ENCODE measurements at places on chromosomes 12 and 14. TPM values are rescaled to one million over a fixed set of nuclear protein-coding genes. Genes with fewer than 3 reads are reported as not detected.

DNA sequence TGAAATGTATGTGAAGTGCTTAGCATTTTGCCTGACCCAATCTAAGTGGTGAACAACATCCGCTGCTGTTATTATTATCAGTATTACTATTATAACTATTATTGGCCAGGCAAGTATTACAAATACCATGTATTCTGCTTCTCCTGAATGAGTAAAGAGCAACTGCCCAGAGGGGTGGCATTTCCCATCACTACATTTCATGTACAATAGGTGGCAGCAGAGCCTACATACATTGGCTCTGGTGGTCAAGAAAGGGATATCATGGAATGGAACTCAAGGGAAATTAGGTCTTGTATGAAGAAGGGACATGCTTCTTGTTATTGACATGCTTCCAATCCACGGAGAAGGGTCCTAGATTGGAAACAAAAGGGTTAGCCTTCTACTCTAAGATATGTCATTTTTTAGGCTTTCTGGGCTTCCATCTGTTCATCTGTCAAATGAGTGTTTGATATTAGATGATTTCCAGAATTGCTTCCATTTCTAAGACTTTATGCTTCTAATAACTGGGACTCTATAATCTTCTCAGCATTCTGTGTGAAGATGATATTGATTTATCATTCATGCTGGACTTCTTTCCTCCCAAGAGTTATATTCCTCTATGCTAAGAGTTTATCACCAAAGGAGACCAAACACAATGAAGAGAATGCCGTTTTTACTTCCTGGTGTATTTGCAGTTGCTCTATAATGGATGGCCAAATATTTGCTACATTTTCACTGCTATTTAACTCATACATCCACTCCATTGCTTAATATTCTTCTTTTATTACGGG is 239.1 kb downstream of the SSPN start:
- H3K27ac ChIP-seq: no peak overlapping the region
- no peak overlapping the region for H3K4me3 ChIP-seq
- no peaks in the 10 kb centered on the region for H3K27me3 ChIP-seq
- H3K4me1 ChIP-seq: no peaks in the 10 kb centered on the region
- H3K36me3 ChIP-seq: no peaks in the 10 kb centered on the region
- no peak for DNase-seq

- no peaks in the 10 kb centered on the region for H3K36me3 ChIP-seq
- H3K4me3 ChIP-seq: no peak overlapping the region
- DNase-seq: no peak
- H3K27ac ChIP-seq: no peak overlapping the region
These were observed 271.9 kb upstream of the PDE3A start for GRCh38 chr12:20096430-20096829.

- H3K4me3 ChIP-seq: no peak overlapping the region
- DNase-seq: no peak
- H3K27ac ChIP-seq: no peak overlapping the region
- H3K27me3 ChIP-seq: no peaks in the 10 kb centered on the region
These were observed 259.0 kb downstream of the EGLN3 start for GRCh38 chr14:33691907-33692306.

- no peaks in the 10 kb centered on the region for H3K36me3 ChIP-seq
- peaks cover 31% of the 10 kb centered on the region for H3K27me3 ChIP-seq
- no peak overlapping the region for H3K27ac ChIP-seq
- H3K4me3 ChIP-seq: no peak overlapping the region
- no peak for DNase-seq
These were observed 68.5 kb upstream of the BEGAIN start for GRCh38 chr14:100655741-100656085.

DNA sequence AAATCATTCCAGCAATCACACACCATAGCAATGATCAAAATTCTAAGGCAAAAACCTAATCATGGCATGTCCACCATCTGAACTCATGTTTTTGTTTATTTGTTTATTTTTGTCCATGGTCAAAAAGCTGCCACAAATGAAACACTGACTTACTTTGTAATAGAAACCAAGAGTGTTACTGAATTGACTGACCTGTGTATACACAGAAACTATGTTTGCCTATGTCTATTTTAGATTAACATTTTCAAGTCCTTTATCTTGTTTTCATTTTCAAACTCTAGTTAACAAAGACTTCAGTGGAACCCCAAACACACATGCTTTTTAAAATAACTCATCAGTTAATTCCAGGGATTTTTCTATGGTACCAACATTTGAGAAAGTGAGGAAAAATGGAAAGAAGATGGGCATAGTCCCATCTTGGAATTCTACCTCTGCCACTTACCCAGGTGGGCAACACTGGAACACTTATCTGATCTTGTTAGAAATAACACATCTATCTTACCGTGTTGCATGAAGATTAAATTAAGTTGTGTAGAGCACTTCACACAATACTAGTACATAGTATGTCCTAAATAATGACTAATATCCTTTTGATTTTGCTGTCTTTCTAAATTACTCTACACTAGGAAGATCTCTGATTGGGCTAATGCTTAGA is 6.4 kb downstream of the LUM start:
- H3K4me3 ChIP-seq: no peak overlapping the region
- no peak for DNase-seq
- H3K36me3 ChIP-seq: no peaks in the 10 kb centered on the region
- H3K27me3 ChIP-seq: peaks cover 7% of the 10 kb centered on the region
- no peak overlapping the region for H3K27ac ChIP-seq

DNA sequence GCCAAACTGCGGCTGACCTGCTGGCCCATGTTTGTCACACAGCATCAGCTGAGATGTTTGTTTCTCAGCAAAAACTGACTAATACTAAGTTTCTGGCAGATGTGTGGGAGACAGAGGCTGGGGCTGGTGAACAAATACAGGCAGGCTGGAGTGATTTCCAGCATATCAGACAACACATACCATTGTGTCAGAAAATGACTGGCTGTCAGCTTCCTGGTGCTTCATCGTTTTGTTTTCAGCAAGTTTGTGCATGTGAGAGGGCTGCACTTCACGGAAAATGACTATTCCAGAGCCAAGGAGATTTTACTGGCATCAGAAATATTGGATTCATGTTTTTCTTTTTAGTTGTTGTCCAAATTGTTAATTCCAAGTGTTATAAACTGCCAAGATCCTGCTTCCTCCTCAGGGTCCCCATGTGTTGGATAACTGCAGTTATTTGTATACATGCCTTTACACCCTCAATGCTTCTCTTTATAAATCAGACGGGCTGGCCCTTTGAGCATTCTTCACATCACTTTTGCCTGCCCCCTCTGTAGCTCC is 145.7 kb downstream of the GALC start:
- H3K4me3 ChIP-seq: no peak overlapping the region
- H3K27ac ChIP-seq: no peak overlapping the region
- DNase-seq: no peak
- H3K36me3 ChIP-seq: no peaks in the 10 kb centered on the region
- no peaks in the 10 kb centered on the region for H3K4me1 ChIP-seq
- peaks cover 4% of the 10 kb centered on the region for H3K27me3 ChIP-seq

GRCh38 chr12:124233846-124234640 is 60.9 kb upstream of the RFLNA start:
- H3K27me3 ChIP-seq: peaks cover 12% of the 10 kb centered on the region
- no peak overlapping the region for H3K4me3 ChIP-seq
- no peaks in the 10 kb centered on the region for H3K4me1 ChIP-seq
- H3K36me3 ChIP-seq: no peaks in the 10 kb centered on the region

DNA sequence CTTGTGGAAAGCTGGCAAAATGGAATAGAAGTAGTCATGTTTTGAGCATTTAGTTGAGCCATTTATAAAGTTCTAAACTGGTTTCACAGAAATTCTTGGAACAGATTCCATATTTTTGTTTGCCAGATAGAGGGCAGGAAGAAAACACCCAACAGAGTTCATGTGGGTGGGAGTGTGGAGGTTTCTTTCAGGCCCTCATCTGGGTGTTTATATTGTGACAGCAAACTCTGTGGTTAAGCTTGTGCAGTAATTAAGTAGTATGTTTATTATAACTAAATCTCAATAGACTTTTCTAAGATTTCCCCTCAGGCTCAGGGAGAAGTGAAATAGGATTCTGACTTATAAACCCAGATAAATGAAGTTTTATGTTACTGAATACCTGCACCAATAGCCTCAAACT is 57.4 kb downstream of the SPPL3 start:
- H3K36me3 ChIP-seq: no peaks in the 10 kb centered on the region
- no peak overlapping the region for H3K4me3 ChIP-seq
- peaks cover 32% of the 10 kb centered on the region for H3K4me1 ChIP-seq
- no peaks in the 10 kb centered on the region for H3K27me3 ChIP-seq

GRCh38 chr14:77579065-77579464 is 37.4 kb downstream of the SPTLC2 start:
- DNase-seq: no peak
- H3K4me1 ChIP-seq: peaks cover 26% of the 10 kb centered on the region
- H3K36me3 ChIP-seq: peaks cover 24% of the 10 kb centered on the region
- no peaks in the 10 kb centered on the region for H3K27me3 ChIP-seq
- H3K27ac ChIP-seq: peak overlapping the region; percentile 22

DNA sequence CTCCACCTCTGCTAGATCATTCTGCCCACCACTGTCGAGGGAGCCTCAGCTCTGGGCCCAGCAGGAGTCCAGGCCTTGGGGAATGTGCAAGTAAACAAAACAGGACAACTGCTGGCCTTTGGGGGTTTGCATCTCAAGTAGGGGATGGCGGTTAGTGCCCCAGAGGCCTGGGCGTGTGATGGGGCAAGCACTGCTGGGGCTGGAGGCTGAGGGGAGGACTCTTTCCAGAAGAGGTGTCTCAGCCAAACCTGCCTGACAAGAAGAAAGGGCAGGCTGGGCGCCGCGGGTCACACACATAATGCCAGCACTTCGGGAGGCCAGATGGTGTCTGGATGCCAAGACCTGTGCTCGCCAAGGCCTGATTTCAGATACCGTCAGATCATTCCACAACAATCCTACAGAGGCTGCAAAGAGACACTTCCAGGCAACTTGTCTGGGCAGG is 8.6 kb upstream of the ALDH2 start:
- peaks cover 7% of the 10 kb centered on the region for H3K27me3 ChIP-seq
- DNase-seq: no peak
- peak overlapping the region; percentile 48 for H3K27ac ChIP-seq
- peaks cover 33% of the 10 kb centered on the region for H3K4me1 ChIP-seq

GRCh38 chr14:53741479-53742232 is 215.0 kb downstream of the BMP4 start:
- no peaks in the 10 kb centered on the region for H3K36me3 ChIP-seq
- no peak overlapping the region for H3K27ac ChIP-seq
- no peak for DNase-seq
- H3K27me3 ChIP-seq: no peaks in the 10 kb centered on the region
- no peak overlapping the region for H3K4me3 ChIP-seq
- no peaks in the 10 kb centered on the region for H3K4me1 ChIP-seq

DNA sequence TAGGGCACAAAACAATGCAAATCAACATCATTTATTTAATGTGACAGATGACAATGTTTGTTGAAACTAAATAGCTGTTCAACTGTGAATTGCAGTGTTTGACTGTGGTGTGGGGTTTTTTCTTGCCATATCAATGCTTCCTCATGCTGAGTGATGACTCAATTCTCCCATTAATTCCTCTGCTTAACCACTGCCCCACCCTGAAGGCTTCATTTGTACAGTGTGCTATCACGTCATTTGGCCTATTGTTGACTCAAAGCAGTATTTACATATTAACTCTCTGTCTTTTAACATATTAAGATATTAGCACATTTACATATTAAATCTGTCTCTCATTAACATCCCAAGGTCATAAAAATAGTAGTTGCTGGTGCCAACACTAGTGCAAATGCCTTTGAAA is 164.8 kb upstream of the NRXN3 start:
- peaks cover 4% of the 10 kb centered on the region for H3K36me3 ChIP-seq
- H3K4me1 ChIP-seq: peaks cover 15% of the 10 kb centered on the region
- H3K27ac ChIP-seq: no peak overlapping the region
- no peak overlapping the region for H3K4me3 ChIP-seq
- peaks cover 17% of the 10 kb centered on the region for H3K27me3 ChIP-seq

DNA sequence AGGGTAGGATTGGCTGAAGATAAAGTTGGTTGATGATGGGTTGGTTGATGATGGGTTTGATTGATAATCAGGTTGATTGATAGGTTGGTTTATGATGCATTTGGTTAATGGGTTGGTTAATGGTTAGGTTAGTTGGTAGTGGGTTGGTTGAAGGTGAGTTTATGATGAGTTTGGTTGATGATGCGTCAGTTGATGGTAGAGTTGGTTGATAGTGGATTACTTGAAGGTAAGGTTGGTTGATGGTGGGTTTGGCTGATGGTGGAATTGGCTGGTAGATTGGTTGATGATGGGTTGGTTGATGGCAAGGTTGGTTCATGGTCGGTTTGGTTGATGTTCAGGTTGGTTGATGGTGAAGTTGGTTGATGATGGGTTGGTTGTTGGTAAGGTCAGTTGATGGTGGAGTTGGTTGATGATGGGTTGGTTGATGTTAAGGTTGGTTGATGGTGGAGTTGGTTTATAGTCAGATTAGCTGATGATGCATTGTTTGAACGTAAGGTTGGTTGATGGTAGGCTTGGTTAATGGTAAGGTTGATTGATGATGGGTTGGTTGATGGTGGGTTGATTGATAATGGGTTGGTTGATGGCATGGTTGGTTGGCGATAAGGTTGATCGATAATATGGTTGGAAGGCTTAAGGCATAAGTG is 146.4 kb downstream of the ADGRD1 start:
- no peaks in the 10 kb centered on the region for H3K27me3 ChIP-seq
- H3K4me3 ChIP-seq: no peak overlapping the region
- no peak overlapping the region for H3K27ac ChIP-seq
- peak; percentile 3 for DNase-seq
- H3K36me3 ChIP-seq: no peaks in the 10 kb centered on the region

DNA sequence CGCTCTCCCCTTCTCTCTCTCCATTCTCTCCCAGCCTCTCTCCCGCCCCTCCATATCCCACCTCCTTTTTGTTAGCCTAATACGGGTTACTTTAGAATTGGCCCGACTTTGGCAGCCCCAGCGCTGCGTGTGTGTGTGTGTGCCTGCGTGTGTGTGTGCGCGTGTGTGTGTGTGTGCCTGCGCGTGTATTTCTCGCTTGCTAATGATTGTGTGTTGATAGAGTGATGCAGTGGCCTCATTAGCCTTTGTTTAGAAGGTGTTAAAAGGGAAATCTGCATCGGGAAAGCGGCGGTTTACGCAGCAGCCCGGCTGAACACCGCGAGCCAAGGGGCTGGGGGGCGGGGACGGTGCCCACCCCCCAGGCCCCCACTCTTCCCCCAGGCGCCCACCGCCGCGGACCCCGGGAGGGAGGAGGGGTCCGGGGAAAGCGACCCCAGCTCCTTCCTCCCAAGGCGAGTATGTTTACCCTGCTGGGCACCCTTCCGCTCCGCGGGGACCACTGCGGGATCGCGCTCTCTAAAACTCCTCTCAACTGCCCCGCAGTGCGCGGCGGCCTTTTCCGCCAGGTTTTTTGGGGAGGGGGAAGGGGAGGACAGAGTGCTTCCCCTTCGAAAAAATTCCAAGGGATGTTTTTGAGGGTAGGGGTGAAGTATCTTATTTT is 6.8 kb upstream of the LHX5 start:
- H3K36me3 ChIP-seq: peaks cover 3% of the 10 kb centered on the region
- peaks cover 82% of the 10 kb centered on the region for H3K27me3 ChIP-seq
- peak overlapping the region; percentile 27 for H3K27ac ChIP-seq

GRCh38 chr14:64730061-64730440 is 25.8 kb downstream of the PLEKHG3 start:
- H3K4me3 ChIP-seq: no peak overlapping the region
- no peak overlapping the region for H3K27ac ChIP-seq
- peaks cover 56% of the 10 kb centered on the region for H3K4me1 ChIP-seq
- H3K36me3 ChIP-seq: peaks cover 4% of the 10 kb centered on the region
- DNase-seq: no peak

- no peak overlapping the region for H3K27ac ChIP-seq
- no peaks in the 10 kb centered on the region for H3K27me3 ChIP-seq
- DNase-seq: no peak
- H3K4me3 ChIP-seq: no peak overlapping the region
- no peaks in the 10 kb centered on the region for H3K4me1 ChIP-seq
These were observed 167.2 kb upstream of the FRMD6 start for GRCh38 chr14:51484485-51484884.

The NPFF gene
- total RNA-seq: not detected

The KRT75 gene
- total RNA-seq: not detected
